Stimulated activated CD8-positive, alpha-beta memory T cell treated with anti-CD3 and anti-CD28 coated beads, Interleukin-2, amount 100 ng/mL, for 1 hour (primary cell): ENCODE measurements at places on chromosomes 6 and 20.

DNA sequence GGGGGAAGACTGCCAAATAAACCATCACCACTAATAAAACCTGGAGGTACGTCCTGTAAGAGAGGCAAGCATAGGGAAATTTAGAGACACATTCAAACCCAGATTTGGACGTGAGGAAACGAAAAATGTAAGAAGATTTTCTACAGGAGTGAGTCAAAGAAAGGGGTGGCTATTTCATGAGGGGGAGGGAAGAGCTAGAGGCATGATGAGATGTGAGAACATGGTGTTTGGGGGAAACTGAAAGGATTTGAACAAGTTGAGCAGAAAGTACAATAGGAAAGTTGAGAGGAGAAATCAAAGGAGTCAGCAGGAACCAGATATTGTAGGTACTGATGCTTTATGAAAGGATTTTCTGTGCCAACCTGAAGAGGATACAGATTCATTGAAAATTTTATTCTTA is 179.1 kb upstream of the HS3ST5 start:
- no peak for DNase-seq

- no peak for DNase-seq
Measured at GRCh38 chr20:5848711-5849505, 98.7 kb downstream of the SHLD1 start.

- no peak for DNase-seq
Measured at GRCh38 chr20:32449890-32450401, 91.8 kb downstream of the ASXL1 start.

- DNase-seq: no peak
Measured at GRCh38 chr20:35260426-35260825, 17.5 kb downstream of the MMP24OS start.

- DNase-seq: no peak
Measured at GRCh38 chr20:13119583-13119982, 101.5 kb upstream of the ISM1 start.

DNA sequence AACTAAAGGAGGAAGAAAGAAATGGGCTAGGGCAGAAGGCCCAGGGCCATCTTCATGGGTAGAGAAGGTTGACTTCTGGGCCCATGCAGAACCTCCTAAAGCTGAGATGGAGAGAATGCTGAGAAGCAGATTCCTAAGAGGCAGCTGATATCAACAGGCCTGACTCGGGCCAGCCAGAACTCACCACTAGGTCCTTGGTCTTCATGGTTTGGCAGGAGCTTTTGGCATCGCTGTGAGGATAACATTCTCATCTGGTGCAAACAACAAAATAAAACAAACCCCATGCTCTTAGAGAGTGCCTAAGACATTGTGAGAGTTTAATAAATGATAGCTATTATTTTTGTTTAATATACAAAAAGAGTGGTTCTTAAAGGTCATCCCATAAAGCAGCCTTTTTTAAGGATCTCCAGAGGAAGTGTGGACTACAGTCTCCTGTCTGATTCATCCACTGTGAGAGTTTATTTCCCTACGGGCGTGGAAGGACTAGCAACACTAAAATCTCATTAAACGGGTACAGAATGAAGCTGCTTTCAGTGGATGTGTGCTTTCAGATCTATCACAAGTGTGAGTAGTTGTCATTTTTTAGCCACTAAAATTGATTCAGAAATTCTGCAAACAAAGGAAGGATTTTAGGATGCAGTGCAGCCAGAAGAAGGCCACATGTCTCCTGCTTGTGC is 160.0 kb downstream of the PLCB4 start:
- DNase-seq: no peak

DNA sequence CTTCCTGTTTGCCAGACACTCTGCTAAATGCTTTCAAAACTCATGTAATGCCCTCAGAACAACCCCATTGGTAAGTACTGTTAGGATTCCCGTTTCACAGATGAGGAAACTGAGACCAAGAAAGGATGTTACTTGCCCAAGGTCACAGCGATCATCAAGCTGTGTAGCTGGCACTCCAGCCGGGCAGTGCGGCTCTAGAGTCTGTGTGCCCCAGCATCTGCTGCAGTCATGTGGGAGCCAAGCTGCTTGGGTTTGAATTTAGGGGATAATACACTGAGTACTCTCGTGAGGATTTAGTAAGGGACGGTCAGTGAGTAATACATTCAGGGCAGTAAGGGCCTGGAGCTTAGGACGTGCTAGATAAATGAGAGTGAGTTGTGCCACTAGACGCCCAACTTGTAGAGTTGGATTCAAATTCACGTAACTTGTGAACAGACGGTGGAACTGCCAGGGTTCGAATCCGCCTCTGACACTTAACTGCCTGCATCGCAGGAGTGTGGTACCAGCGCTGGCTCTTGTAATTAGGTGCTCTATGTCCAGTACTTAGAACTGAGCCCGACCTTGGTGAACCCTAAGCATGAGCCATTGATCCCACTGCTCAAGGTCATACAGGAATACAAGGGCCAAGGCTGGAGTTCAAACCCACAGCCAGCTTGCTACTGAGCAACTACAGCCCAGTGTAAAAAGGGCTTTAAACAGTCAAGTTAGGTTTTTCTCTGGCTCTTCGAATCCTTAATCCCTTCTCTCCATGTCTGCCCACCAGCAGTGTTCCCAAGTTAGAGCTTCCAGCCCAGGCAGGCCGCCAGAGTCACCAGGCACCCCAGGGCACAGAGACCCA is 70.2 kb downstream of the EYA2 start:
- DNase-seq: no peak

- no peak for DNase-seq
Measured at GRCh38 chr20:6416371-6416770, 293.5 kb upstream of the FERMT1 start.

DNA sequence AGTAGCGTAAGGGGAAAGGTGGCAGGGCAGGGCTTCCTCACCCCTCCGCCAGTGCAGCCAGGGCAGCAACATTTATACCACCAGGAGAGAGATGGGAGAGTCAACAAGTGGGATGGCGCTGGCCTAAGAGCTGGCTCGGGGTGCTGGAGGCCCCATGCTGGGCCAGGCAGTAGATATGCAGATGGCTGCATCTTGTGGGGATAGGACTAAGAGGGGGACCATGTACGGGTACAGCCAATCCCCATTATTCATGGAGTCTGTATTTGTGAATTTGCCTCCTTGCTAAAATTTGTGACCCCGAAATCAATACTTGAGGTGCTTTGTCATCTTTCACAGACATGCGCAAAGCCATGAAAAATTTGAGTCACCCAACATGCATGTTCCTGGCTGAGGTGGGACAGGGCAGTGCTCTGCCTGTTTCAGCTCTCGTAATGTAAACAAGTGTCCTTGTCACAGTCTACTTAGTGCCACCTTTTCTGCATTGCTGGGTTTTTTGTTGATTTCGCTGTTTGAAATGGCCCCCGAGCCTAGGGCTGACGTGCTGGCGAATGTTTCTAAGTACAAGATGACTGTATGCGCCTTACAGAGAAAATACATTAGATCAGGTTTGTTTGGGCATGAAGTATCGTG is 27.5 kb upstream of the TAF8 start:
- no peak for DNase-seq

- no peak for DNase-seq
Measured at GRCh38 chr6:154721460-154721859, 11.8 kb upstream of the SCAF8 start.

- DNase-seq: peak; percentile 14
Measured at GRCh38 chr20:62603021-62603906, 39.0 kb upstream of the SLCO4A1 start.

- DNase-seq: no peak
Measured at GRCh38 chr6:139376017-139376330, 1.5 kb upstream of the CITED2 start.

DNA sequence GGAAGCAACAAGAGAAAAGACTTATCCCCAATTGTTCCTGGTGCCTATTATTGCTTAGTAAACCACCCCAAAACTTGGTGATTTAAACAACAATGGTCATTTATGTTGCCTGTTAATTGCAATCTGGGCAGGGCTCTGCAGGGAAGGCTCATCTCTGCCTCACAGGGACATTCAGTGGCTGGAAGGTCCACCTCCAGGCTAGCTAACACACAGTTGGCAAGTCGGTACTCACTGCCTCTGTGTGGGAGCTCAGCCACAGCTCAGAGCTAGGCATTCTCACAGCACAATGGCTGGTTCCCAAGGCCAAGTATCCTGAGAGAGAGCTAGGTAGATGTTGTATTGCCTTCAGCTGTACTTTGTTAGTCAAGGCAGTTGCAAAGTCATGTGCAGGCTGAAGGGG is 18.5 kb upstream of the GMDS start:
- DNase-seq: no peak

- no peak for DNase-seq
Measured at GRCh38 chr6:118186672-118187567, 279.9 kb downstream of the SLC35F1 start.

DNA sequence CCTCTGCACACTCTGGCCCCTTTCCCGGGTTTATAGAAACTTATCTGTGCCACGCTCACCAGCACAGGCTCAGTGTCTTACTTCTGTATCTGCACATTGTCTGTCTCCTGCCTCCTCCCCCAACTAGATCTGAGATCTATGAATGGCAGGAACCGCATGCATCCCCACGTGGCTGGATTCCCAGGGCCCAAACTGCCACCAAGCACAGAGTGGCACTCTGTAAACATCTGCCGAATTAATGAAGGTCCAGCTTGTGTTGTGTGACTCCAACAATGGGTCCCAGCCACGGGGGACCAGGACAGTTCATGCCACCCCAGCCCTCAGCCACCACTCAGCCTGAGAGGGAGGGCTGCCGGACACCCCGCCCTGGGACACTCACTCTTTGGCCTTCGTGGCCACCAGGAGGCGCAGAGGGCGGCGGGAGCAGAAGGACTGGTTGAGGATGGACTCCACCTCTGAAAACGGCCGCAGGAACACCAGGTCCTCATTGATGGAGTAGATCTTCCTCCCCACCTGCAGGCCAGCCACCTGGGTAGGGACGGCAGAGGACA is 171.1 kb downstream of the PREX1 start:
- no peak for DNase-seq

- no peak for DNase-seq
Measured at GRCh38 chr6:157164972-157165371, 158.3 kb downstream of the TMEM242 start.

GRCh38 chr20:45782890-45783289 is 8.8 kb downstream of the WFDC3 start:
- DNase-seq: no peak

GRCh38 chr6:21377356-21377755 is 216.2 kb upstream of the SOX4 start:
- no peak for DNase-seq

- DNase-seq: no peak
Measured at GRCh38 chr6:111565326-111566221, 40.1 kb downstream of the TRAF3IP2 start.

GRCh38 chr6:70166088-70166958 is 136.6 kb downstream of the COL9A1 start:
- no peak for DNase-seq

GRCh38 chr6:17291778-17292177 is 10.6 kb downstream of the RBM24 start:
- DNase-seq: no peak

DNA sequence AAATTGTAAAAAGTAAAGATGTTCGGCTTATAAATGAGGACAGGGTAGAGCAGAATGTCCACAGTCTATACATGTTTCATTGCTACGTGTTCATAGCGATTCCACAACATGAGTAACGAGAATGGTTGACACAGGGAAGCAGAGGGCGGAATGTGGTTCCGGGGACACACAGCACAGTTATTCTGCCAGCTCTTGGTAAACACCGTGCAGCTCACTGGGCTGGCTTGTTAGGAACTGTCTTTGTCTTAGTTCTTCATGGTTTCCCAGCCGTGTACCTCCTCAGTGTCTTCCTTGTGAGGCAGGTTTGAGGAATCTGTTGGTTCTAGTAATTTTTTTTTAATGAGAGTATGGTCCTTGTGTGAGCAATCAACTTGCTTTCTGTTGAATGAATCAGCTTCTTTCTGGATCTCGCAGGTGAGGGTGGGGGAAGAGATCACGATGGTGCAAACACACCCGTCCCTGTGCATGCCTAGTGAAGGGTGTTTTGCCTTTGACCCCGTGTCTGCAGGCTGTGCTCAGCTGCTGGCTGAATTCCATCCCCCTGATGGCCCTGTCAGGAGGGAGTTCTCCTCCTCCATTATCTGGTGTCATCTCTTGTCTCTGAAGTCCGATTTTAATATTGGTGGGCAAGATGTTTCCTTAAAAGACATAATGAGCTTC is 168.2 kb downstream of the SMOC2 start:
- DNase-seq: no peak

GRCh38 chr6:115882771-115883170 is 177.9 kb downstream of the FRK start:
- no peak for DNase-seq

GRCh38 chr6:78771586-78771985 is 95.8 kb upstream of the IRAK1BP1 start:
- DNase-seq: no peak

DNA sequence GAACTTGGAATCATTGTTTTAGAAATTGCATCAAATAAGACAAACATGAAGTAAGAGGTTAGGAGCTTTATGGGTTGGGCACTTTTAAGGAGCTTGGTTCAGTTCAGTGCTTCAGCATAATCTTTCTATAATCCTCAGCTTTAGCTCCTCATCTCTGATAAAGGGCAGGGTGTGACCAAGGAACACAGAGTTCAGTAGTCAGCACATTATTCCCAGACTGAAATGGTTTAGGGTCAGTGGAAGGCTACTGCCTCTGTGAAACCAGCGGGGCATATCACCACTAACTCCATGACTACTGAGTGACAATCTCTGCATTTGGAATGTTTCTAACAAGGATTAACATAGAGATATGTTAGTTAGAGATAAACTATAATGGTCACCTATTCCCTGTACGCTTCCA is 36.9 kb downstream of the CRYBG1 start:
- no peak for DNase-seq

DNA sequence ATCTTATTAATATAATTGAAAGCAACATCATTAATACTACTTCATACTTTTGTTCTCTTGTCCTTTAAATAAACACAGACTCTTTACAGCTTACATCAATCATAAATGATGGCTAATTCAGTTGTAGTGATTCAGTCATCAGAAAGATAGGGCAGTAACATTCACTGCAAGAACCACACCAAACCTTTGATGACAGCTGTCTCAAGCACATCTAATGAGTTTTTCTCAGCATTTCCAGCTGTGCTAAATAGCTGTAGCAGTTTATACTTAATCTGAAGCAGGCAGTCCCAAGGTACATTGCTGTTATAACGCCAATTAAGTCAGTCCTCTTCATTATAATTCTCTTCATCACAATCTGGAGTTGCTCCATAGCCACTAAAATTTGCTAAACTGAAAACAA is 45.7 kb downstream of the PREP start:
- DNase-seq: no peak

DNA sequence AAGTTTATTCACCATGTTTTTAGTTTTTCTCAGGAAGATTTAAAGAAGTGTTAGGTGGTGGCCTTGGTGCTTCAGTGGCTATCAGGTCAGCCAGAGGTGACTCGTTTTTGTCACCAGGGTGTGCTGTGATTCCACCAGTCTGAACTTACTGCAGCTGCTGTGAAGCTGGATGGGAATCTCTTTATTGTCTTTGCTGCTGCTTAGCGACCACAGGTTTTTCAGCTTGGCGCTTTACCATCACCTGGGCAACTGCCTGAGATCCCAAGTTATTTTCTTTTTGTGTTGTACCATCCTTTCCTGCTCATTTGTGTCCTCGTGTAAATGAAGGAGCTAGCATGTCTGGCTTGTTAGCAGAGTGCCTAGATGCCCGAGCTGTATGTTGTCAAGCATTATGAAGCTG is 146.9 kb downstream of the MACROD2 start:
- DNase-seq: no peak

GRCh38 chr20:49868538-49868937 is 46.8 kb downstream of the SPATA2 start:
- no peak for DNase-seq

GRCh38 chr6:20203561-20204511 is 8.4 kb downstream of the MBOAT1 start:
- DNase-seq: no peak

GRCh38 chr20:10524034-10524476 is 89.0 kb downstream of the SLX4IP start:
- DNase-seq: no peak
